ENCODE measurements at places on chromosomes 5 and 9.

- no peak for DNase-seq
Observed at GRCh38 chr9:105621001-105621400, 41.3 kb upstream of the TAL2 start.

- no peak for DNase-seq
Observed at GRCh38 chr5:93161661-93162654, 419.1 kb downstream of the NR2F1-AS1 start.

GRCh38 chr5:7894860-7895259, 25.9 kb downstream of the MTRR start:
- DNase-seq: no peak

GRCh38 chr5:69043655-69043996, 50.2 kb upstream of the SLC30A5 start:
- no peak for DNase-seq

- no peak for DNase-seq
Observed at GRCh38 chr5:132027027-132027426, 15.6 kb upstream of the ACSL6 start.

DNA sequence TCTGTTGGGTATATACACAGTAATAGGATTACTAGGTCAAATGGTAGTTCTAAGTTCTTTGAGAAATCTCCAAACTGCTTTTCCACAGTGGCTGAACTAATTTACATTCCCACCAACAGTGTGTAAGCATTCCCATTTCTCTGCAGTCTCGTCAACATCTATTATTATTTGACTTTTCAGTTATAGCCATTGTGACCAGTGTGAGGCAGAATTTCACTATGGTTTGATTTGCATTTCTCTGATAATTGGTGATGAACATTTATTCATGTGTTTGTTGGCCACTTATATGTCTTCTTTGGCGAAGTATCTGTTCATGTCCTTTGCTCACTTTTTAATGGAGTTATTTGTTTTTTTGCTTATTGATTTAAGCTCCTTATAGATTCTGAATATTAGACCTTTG, 596.2 kb upstream of the DAB2 start:
- DNase-seq: no peak

GRCh38 chr9:92760070-92760469, 4.6 kb downstream of the BICD2 start:
- no peak for DNase-seq

- no peak for DNase-seq
Observed at GRCh38 chr9:109228093-109228642, 61.1 kb upstream of the FRRS1L start.

DNA sequence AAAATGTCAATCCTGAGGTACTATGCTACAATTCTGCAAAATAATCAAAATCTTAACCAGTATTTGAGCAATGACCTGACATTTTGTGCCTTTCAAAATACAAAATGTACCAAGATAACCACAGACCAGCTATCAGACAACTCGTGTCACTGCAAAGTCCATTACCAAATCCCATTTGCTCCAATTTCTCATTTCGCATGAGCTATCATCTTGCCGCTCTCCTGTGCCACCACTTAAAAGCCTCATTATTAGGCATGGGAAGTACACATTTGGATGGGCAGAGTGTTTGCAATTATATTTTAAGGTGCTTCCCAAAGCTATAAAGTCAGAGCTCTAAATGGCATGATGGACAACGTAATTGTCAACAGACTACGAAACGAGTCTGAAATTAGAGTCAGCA, 205.2 kb downstream of the AGTPBP1 start:
- DNase-seq: no peak

DNA sequence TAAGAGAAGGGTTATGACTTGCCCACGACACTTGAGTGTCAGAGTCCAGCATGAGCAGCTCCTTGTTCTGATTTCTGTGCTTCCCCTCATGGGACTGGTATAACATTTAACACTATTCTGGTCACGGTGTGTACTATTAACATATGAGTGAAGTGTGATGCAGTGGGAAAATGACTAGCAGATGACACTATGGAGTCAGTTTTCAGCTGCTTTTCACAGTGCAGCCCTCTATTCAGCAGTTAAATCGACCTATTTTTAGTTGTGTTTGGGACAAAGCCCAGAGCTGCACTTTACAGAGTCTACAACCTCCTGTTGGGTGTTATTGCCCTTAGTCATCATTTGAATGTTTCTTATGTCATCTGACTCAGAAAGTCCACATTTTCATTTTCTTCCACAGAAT, 59.1 kb downstream of the CHSY3 start:
- no peak for DNase-seq

DNA sequence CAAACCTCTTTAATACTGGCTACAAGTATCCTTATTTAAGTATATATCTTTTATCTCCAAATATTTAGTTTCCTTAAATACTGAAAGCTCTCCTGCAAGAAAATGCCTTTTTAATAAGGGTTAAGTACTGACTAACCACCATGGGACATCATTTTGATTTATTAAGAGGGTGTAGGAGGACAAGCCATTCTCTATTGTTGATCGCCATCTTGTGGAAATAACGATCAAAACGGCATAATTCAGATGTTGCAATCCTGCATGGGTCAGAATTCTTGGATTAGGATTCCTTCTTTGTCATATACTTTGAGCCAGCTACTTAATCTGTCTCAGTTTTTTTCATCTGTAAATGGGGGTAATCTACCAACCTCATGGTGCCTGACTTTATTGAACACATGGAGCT, 28.7 kb upstream of the C5orf46 start:
- peak; percentile 35 for DNase-seq

DNA sequence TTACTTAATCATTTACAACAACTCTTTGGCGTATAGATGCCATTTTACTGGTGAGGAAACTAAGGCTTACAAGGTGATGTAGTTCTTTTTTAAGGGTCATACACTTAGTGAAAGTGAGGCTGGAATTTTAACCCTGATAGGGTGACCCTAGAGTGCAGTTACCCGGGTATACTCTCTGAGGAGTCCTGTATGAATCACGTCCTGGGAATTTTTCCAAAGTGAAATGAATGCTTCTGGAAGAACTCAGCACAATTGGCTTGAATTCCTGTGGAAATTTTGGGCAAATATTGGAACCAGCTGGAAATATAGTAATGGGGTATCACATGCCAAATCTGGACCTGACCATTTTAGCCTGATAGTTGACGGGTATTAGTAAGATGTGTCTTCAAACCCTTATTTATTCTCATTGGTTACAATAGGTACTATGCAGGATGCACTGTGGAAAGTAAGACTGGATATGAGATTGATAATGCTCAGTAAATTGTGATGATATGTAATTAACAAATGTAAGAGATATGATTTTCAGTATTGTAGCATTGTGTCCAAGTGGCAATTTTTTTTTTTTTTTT, 14.8 kb downstream of the SUB1 start:
- no peak for DNase-seq

- no peak for DNase-seq
Observed at GRCh38 chr5:1526681-1527131, 2.9 kb upstream of the LPCAT1 start.

DNA sequence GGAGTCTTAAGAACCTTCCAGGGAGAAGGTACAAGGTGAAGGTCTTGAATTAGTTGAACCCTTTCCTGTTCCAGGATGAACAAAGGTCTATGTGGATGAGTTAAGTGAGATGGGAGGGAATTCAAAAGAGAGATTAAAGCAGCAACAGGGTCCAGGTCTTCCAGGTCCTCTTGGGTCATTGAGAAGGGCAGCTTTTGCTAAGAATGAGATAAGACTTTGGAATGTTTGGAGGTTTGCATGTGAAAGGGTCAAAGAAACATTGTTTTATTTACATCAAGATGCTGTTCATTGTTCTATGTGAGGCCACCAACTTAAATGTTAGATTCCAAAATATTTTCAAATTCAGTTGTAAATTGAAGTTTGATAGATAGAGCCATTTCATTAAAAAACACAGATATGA, 463.9 kb downstream of the ANXA1 start:
- DNase-seq: no peak

GRCh38 chr5:125575171-125575890, 828.9 kb upstream of the ZNF608 start:
- peak; percentile 48 for DNase-seq

DNA sequence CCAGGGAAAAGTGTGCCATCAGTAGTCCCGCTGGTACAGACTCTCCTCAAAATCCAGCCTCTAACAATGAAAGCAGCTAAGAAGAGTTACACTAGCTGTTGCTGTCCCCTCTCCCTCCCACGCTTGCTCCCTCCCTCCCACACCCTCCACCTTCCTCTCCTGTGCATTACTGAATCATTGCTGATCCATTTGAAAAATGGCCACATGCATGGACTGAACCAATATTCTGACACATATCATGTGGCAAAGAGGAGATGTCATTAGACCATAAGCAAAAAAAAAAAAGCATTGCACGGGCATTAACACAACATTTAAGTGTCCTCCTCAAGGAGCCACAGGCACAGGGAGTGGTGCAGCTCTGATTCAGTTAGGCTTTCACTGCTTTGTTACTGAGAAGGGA, 37.9 kb downstream of the LHFPL2 start:
- DNase-seq: no peak

GRCh38 chr5:38602641-38603040, 46.2 kb upstream of the LIFR start:
- DNase-seq: no peak

All from trophoblast cell (in vitro differentiated cells and primary cell).